Stimulated activated naive CD4-positive, alpha-beta T cell treated with Interleukin-2 at 50 U/mL for 16 hours (primary cell): ENCODE measurements at places on chromosomes 12 and 14.

- DNase-seq, result no peak
Measured at GRCh38 chr14:84694161-84694560, 835.8 kb upstream of the FLRT2 start.

DNA sequence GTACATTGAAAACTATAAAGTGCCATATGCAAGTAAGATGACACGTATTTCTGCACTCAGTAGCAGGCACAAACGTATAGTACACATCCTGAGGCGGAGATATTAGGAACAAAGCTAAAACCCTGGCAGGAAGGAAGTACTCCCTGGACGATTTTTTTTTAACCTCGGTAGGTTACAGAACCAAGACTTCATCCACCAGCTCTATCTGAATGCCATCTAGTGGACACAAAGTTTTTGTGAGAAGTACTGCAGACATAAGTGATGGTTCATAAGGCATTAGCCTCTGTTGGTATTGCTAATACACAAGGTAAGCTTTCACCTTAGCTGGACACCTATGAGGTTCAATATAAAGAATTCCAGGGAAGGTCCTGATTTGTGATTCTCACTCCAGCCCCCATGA lies 83.0 kb upstream of the CCDC196 start:
- DNase-seq, result no peak

GRCh38 chr14:33932576-33933345 lies 18.1 kb downstream of the EGLN3 start:
- DNase-seq, result no peak

- no peak for DNase-seq
Measured at GRCh38 chr14:34715127-34715863, 902 bp upstream of the CFL2 start.
